SK-N-SH treated with all-trans-retinoic acid at 6 μM for 48 hours (cell line): ENCODE measurements at places on chromosomes 12 and 14.

DNA sequence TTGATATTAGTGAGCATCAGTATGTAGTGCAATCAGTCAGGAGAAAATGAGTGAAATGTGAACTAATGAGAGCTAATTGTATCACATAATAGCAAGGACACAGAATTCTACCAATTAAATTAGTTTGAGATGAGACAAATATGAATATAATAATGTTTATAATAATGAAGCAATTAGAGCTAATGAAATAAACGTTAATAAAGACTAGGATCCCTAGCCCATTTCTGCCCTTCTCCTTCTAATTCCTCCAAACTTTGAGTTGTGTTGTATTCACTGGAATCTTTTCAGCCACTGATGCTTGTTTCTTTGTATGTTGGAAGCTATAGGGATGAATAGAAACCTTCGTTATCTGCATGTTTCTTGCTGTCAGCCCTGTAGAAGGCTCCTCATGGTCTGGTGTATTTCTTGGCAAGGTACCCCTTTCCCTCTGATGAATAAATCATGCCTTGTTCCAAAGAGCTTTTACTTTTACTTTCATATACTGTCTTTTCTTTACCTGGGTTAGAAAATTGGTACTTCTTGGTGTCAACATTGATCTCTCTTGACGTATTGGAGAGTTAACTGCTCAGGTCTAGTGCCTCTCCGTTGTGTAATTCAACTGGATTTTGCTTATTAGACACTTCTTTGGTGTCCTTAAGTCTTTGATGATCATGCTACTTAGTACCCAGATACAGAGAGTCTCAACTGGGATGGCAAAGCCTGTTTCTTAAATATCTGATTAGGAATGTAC, 154.8 kb downstream of the PTCSC3 start:
- no peak for ATAC-seq

- no peak for ATAC-seq
These were observed 32.7 kb downstream of the NOPCHAP1 start for GRCh38 chr12:105018776-105019175.

- no peak for ATAC-seq
These were observed 137.4 kb downstream of the ZNF664 start for GRCh38 chr12:124110372-124110883.

GRCh38 chr12:12606781-12607589, 4.7 kb upstream of the CREBL2 start:
- no peak for ATAC-seq

DNA sequence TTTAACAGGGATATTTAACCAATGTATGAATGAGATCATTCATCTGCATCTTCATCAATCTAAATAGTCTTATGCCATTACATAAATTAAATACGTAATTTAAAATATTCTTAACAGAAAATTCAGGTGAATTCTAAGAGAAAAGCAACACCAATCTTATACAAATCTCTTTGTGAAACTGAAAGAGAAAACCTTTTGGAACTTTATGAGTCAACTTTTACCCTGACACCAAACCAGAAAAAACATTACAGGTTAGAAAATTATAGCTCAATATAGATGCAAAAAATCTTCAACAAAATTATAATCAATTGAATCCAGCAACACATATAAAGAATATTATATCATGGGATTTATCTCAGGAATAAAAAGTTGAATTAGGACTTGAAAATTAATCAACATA, 3.4 kb downstream of the GLIPR1L1 start:
- ATAC-seq: no peak

- ATAC-seq: no peak
These were observed 30.0 kb downstream of the DGLUCY start for GRCh38 chr14:91143862-91144261.

GRCh38 chr12:20757-21156, 45.8 kb upstream of the IQSEC3 start:
- ATAC-seq: peak; percentile 22; the same call in 2 of the 3 replicates

- ATAC-seq: no peak
These were observed 127.1 kb downstream of the PRICKLE1 start for GRCh38 chr12:42462486-42462885.

DNA sequence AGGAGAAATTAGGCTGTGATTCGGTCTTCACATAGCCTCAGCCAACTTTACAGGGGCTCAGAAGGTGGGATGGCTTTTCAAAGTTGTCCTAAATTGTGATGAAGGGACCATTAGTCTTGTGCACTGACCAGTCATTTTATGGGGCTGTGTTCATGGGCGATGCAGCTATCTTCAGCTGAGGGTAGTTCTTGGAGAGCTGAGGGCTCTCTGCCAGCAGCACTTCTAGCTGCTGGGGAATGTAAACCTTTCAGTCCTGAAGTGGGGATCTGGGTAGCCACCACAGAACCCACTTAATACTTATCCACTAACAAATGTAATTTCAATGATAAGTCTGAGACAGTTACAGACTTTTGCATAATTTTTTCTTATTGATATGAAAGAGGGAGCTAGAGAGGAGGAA, 270.6 kb downstream of the AEBP2 start:
- ATAC-seq: no peak

DNA sequence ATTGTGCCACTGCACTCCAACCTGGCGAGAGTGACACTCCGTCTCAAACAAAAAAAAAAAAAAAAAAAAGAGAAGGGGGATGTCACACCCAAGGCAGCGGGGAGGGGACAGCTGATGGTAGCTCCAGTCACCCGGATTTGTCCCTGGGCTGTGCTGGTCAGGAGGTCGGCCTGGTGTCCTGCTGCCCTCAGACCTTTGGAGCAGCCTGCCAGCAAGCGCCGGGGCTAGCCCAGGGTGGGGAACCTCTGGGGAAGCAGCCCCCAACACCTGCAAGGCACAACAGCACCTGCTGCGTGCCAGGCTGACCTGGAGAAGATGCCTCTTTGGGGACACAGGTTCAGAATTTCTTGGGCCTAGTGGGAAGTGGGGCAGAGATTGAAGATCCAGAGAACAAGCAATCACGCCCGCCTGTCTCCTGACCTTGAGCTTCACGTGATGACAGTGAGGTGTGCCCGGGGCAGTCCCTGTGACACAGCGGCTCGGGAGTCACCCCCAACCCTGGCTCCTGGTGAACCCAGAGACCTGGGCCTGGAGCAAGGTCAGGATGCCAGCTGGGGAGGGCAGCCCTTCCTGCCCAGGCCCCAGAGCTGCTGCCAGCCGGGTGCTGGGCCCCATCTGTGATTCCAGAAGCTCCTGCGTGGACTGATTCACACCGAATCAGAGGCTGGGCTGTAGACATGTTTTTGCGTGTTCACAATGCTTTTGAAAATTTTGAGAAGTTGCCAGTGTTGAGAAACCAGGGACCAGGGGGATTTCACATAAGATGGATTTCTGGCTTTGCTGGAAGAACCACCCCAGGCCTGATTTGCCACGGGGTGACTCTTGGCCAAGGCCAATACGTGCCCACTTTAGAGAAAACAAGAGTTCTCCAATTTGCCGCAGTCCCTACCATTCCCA, 66.4 kb downstream of the RFLNA start:
- no peak for ATAC-seq

- ATAC-seq: peak; percentile 41; the same call in 1 of the 3 replicates
These were observed 20.2 kb downstream of the CCDC177 start for GRCh38 chr14:69554500-69554899.

- no peak for ATAC-seq
These were observed 104.6 kb downstream of the GALC start for GRCh38 chr14:87888136-87888999.

DNA sequence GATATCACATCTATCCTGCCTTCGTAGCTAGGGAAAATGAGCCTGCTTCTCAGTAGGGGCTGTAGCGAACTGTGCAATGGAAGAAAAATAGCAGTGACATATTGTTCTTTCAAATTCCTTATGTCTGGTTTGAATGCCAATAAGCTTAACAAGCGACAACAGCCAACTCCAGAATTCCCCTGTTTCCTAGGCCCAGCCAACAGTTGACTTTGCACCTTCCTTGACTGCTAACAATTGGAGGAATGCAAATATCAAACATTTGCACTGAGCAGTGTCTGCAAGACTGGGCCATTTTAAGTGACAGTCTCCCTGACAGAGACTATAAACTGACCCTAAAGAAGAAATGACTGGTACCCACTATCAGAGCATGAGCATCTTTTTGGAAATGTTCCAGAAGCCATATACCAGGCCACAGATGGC, 12.0 kb upstream of the SERPINA1 start:
- ATAC-seq: no peak

DNA sequence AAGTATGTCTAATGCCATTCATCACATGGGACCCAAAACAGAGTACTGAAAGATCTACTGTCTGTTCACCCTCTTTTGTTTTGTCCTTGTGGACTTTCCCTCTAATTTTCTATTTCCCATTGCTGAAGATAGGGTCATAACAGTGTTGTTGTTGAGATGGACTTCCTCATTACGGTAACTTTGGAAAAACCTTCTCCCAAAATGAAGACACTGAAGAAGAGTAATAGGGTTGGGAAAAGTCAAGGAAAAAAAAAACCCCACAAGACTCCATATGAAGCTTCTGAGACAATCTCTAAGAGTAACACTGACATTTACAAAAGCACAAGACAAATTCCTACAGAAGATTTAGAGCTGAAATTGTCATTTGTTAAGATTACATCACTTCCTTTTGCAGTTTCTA, 36.7 kb downstream of the EXOC5 start:
- ATAC-seq: no peak

DNA sequence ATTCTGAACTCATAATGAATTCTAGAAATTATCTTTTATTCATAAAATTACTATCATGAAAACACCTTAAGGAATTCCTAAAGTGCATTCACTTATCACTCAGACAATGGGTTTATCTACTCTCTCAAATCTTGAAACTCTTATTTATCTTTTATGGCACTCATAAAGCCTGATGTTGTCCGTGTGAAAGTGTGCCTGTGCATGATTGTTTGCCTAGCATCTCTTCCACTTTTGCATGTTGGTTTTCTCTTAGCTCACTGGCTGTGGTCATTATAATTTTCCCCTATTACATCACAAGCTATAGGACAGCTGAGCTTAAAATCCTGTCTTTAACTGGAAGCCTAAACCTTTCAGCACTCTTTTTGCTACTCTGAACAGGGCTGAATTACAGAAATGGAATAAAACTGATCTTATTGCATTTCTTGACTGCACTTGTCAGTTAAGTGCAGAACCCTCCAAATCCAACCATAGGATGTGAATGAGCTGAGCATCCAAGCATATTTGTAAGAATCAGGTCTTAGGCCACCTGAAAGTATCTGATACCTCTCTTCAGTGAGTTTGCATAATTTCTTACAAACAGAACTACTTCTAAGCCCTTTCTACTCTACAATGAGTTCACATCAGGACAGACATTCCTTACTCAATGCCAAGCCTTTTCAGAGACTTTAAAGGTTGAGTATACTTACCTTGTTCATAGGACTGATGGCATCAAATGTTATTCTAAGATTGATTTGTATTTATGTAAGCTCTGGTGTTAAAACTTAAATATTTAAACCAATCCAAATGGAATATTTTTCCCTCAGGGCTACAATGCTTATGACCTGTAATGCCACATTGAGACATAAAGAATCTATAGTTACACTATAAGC, 221.2 kb upstream of the KITLG start:
- no peak for ATAC-seq

- no peak; the same call in 2 of the 3 replicates for ATAC-seq
These were observed 216.0 kb upstream of the EEA1 start for GRCh38 chr12:93145086-93145485.

DNA sequence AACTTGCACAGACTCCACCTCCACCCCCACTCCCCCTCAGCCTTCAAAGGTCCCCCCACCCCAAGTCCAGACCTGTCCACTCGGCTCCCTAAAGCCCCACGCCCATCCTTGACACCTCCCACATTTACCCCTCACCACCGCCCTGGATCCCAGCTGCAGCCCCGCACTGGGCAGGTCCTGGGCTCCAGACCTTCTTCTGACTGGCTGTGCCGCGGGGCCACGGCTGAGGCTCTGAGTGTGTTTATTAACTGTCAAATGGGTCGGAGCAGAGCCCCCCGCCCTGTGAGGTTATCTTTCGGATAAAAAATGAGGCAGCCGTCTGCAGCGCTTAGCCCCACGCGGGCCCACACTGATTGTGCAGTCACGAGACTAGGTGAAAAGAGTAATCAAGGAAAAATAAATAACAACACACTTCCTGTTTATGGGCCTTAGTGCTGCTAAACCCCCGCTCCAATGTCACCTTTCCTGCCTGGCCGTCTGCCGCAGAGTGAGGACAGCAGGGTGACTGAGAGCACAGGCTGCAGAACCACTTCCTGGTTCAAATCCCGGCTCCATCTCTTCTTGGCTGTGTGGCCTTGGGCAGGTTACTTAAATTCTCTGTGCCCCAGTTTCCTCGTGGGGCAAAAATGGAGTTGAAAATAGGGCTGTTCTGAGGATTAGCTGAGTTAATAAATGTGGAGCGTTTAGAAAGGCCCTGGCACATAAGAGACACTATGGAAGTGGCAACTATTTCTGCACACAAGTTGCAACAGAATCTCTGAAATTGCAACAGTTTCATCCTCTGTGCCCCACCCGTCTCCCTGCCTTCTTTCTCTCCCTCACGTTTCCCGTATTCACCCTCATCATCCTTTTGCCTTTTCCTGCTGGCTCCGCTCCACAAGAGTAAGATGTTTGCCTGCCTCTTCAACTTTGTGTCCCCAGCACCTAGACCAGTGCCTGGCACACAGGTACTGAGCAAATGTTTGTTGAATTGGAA, 9.4 kb downstream of the SETD1B start:
- ATAC-seq: no peak

GRCh38 chr12:121592320-121592719, 11.5 kb upstream of the KDM2B start:
- no peak for ATAC-seq

DNA sequence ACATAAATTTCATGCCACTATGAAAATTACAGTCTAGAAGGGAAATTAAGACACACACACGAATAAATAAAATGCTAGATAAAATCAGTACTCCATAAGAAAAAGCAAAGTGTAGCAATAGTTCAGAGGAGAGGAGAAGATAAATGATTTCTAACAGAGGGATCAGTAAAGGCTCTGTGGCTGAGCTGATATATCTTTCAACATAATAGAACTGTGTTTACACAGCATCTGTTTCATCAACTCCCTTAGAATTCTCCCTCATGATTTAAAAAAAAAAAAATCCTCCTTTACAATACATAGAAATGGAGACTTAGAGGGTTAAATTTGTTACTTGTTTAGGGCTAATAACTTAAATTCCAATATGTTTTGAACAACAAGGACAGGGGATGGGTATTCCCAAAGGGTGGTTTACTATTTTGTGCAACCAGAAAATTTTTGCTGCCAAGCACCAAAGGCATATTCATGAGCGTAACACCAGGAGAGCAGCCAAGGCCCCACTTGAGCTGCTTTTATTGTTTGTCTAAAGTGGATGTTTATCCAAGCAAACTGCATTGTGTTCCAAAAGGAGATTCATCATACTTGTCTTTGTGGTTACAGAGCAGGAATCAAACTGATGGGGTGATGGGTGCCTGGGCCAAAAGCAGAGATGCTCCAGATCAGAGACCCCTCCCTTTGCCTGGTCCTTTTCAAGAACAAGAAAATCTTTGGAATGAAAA, 162.7 kb downstream of the BMP4 start:
- ATAC-seq: no peak

GRCh38 chr12:132290203-132290540, 39.2 kb downstream of the GALNT9 start:
- no peak for ATAC-seq
